ENCODE measurements at places on chromosomes 5 and 9.
A peak's percentile ranks its signal among the peaks of the same experiment; 100 is the strongest.

DNA sequence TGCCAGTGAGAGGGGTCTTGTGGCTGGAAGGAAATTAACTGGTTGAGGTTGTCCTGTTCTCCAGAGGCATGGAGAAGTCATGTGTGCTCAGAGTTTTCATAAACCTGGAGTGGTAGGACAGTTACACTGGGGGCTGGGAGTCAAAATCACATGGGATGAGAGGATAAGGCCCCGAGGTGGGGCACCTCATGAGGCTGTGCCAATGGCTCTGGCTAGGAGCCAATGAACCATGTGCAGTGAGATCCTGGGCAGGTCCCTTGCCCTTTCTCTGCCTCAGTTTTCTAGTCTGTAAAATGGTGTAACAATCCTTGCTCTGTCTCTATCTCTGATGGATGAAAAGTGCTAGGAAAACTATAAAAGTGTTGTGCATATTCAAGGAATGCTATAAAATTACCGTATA is 7.0 kb upstream of the SYNPO start:
- DNase-seq, result no peak

DNA sequence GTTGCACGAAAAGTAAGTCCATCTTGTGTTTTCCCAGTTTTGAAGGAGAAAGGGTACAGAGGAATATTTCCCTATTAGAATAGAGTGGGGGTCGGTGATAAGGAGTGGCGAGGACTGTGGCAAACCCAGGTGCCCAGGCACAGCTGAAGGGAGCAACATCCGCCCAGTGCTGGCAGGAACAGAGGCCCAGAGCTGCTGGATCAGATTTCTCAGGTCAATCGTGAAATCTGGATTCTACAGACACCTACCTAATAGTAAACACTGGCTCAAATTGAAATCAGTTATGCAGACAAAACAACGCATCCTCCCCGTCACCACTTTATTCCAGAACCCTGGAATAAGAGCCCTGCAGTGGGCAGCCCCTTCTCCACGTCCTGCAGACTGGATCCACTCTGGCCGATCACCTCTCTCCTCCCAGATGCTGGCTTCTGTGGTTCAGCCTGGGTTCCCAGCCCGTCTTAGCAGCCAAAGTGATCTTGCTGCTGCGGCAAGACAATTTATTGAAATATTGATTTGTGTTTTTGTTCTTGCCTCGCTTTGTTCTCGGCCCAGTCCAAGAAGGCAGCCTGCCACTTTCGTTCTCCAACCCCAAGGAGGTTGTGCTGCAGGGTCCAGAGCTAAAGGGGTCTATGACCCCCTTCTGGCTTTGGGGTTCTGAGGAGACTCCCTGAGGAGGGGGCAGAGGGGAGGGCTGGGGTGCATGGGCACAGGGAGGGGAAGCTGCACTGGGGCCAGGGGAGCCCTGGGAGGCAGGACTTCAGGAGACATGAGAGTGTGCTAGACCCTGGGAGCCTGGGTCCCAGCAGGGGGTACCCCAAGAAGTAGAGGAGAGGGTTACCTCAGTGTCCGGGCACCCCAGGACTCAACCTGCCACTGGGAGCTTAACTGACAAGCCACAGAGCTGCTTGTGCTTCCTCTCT is 103.3 kb downstream of the ZNF354C start:
- DNase-seq, result no peak

- peak; percentile 35 for DNase-seq
Observed at GRCh38 chr9:78707481-78707991, 410.6 kb downstream of the PSAT1 start.

- no peak for DNase-seq
Observed at GRCh38 chr5:6785161-6785860, 72.1 kb downstream of the TENT4A start.

- no peak for DNase-seq
Observed at GRCh38 chr5:145562931-145563330, 272.2 kb downstream of the PRELID2 start.

GRCh38 chr5:579746-580366 is 32.3 kb upstream of the CEP72 start:
- no peak for DNase-seq

GRCh38 chr5:29218138-29218537 is 1975.3 kb upstream of the CDH6 start:
- no peak for DNase-seq

- DNase-seq, result no peak
Observed at GRCh38 chr9:125202846-125203618, 2.7 kb downstream of the RABEPK start.

DNA sequence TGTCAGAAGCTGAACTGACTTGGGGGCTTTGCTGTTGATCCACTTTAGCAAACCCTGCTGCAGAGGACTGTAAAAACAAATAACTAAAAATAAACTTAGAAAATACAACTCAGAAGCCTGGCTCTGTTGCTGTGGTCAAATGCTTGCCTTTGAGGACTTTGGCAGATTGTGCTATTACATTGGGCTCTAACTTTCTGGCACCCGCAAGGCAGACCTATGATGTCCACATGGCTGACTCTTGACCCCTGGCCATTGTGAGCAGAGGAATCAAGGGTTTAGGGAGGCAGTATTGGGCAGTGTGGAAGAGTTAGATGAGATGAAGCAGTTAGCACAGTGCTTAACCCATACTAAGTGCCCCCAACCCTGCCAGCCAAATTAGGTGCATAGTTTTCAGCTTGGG is 34.0 kb downstream of the OTULIN start:
- no peak for DNase-seq

DNA sequence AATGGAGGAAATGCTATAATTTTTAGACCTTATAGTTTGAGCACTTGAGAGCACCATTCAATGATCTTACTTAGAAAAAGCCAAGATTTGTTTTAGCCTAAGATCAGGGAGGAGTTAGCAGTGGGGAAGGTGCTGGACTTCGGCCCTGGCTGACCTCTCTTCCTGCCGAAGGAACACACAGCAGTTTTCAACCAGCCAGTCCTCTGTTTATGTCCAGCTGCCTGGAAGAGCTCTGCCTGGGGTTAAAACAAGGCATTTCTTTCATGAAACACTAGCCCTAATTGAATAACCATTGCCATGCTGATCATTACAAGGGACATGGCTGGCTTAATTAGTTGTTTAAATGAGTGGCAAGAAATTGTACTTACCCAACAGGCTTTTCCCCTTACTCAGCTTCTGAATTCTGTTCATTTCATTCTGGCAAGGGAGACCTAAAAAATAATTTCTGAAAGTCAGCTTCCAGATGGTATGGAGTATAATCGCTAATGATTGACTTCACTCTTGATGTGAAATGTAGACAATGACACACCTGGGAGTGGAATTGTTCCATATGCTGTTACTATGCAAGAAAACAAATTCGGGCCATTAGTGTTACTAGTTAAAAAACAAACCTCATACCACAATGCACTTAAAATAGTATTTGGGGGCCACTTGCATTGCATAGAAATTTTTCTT is 514.2 kb downstream of the SPOCK1 start:
- no peak for DNase-seq
